Osteoblast (primary cell): ENCODE measurements at places on chromosomes 1 and 21. TPM values are rescaled to one million over a fixed set of nuclear protein-coding genes. Genes with fewer than 3 reads are reported as not detected.

SVBP gene
- 17.0 and 20.0 TPM in 2 replicates for total RNA-seq

STIL gene
- 4.0 and 6.5 TPM in 2 replicates for total RNA-seq

NR0B2 gene
- total RNA-seq: not detected in 2 replicates

WNT4 gene
- under 0.01 TPM in 1 of 2 replicates, not detected in the other for total RNA-seq

IFFO2 gene
- 6.8 and 10.9 TPM in 2 replicates for total RNA-seq

TRIM67 gene
- 0.29 and 0.36 TPM in 2 replicates for total RNA-seq

C1orf226 gene
- total RNA-seq: under 0.01 and 0.29 TPM in 2 replicates

ARHGAP30 gene
- total RNA-seq: under 0.01 TPM in 1 of 2 replicates, not detected in the other

TNFSF4 gene
- 0.59 and 1.1 TPM in 2 replicates for total RNA-seq

DYNLT5 gene
- 1.2 and 1.4 TPM in 2 replicates for total RNA-seq

LRRC71 gene
- total RNA-seq: 0.36 and 0.59 TPM in 2 replicates

TFF2 gene
- total RNA-seq: not detected in 2 replicates

OLIG2 gene
- not detected in 2 replicates for total RNA-seq

GLUL gene
- total RNA-seq: 219 and 259 TPM in 2 replicates

CGN gene
- total RNA-seq: not detected in 2 replicates

TAS1R1 gene
- under 0.01 and 0.29 TPM in 2 replicates for total RNA-seq

NTPCR gene
- 15.6 and 26.5 TPM in 2 replicates for total RNA-seq

TMEM81 gene
- 1.5 and 1.8 TPM in 2 replicates for total RNA-seq

PSMD4 gene
- 140 and 150 TPM in 2 replicates for total RNA-seq

ZNF648 gene
- not detected in 2 replicates for total RNA-seq

TTF2 gene
- total RNA-seq: 5.4 and 9.1 TPM in 2 replicates

BTF3L4 gene
- 104 and 119 TPM in 2 replicates for total RNA-seq

PODN gene
- 43.3 and 52.8 TPM in 2 replicates for total RNA-seq

SLC30A2 gene
- not detected in 2 replicates for total RNA-seq

AHCTF1 gene
- 30.6 and 32.6 TPM in 2 replicates for total RNA-seq

TMEM50A gene
- total RNA-seq: 153 and 165 TPM in 2 replicates

EDARADD gene
- 1.4 and 2.7 TPM in 2 replicates for total RNA-seq

HLX gene
- 7.4 and 9.0 TPM in 2 replicates for total RNA-seq

FAM177B gene
- total RNA-seq: not detected in 2 replicates

SPATA46 gene
- total RNA-seq: not detected in 2 replicates

DOCK7 gene
- total RNA-seq: 73.8 and 91.3 TPM in 2 replicates

OVAAL gene
- not detected in 2 replicates for total RNA-seq

GRHL3 gene
- not detected in 2 replicates for total RNA-seq

KIF21B gene
- total RNA-seq: under 0.01 TPM in 2 replicates

SELENOF gene
- total RNA-seq: 171 and 182 TPM in 2 replicates

NR5A2 gene
- not detected in 2 replicates for total RNA-seq

CHI3L1 gene
- 273 and 932 TPM in 2 replicates for total RNA-seq

IGSF8 gene
- total RNA-seq: 18.0 and 19.9 TPM in 2 replicates

NSL1 gene
- 28.2 and 29.8 TPM in 2 replicates for total RNA-seq

FLG gene
- 4.4 and 8.3 TPM in 2 replicates for total RNA-seq

SPATA1 gene
- 1.8 and 2.1 TPM in 2 replicates for total RNA-seq

COL11A1 gene
- total RNA-seq: 158 and 185 TPM in 2 replicates

ANGPTL3 gene
- under 0.01 TPM in 1 of 2 replicates, not detected in the other for total RNA-seq

LCE3D gene
- total RNA-seq: not detected in 2 replicates

NBPF4 gene
- under 0.01 TPM in 1 of 2 replicates, not detected in the other for total RNA-seq

OPRD1 gene
- not detected in 2 replicates for total RNA-seq

MAEL gene
- not detected in 2 replicates for total RNA-seq

KLHDC9 gene
- total RNA-seq: 1.4 and 1.5 TPM in 2 replicates

TPTE gene
- not detected in 2 replicates for total RNA-seq

NID1 gene
- total RNA-seq: 40.2 and 46.3 TPM in 2 replicates

C1orf141 gene
- not detected in 2 replicates for total RNA-seq

ELAPOR1 gene
- total RNA-seq: 0.36 and 0.59 TPM in 2 replicates

FCRL4 gene
- total RNA-seq: not detected in 2 replicates

FLVCR1 gene
- total RNA-seq: 5.4 and 11.2 TPM in 2 replicates

NPR1 gene
- total RNA-seq: under 0.01 TPM in 1 of 2 replicates, not detected in the other

OR2W3 gene
- 1.1 TPM in 1 of 2 replicates, not detected in the other for total RNA-seq

ZNF362 gene
- 13.4 and 18.9 TPM in 2 replicates for total RNA-seq

GBP6 gene
- not detected in 2 replicates for total RNA-seq
